ENCODE measurements at places on chromosomes 3 and 15.
A peak's percentile ranks its signal among the peaks of the same experiment; 100 is the strongest.

- DNase-seq = no peak
These were observed 31.4 kb downstream of the TUBGCP4 start for GRCh38 chr15:43402255-43402654.

DNA sequence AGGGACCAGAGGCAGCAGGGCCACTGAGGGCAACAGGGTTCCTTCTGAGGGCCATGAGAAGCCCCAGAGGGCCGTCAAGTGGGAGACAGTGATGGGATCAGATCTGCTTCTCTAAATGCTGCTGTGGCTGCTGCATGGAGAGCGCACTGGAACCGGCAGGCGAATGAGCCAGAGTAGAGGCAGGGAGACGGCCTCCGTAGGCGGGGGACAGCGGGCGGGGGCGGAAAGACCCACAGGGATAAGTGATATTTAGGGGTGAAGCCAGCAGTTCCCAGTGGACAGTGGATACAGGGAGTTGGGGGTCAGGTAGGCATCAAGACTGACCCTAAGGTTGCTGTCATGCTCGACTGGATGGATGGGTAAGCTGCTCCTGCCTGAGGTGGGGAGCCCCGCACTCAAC, 45.0 kb downstream of the GLDN start:
- no peak for DNase-seq

DNA sequence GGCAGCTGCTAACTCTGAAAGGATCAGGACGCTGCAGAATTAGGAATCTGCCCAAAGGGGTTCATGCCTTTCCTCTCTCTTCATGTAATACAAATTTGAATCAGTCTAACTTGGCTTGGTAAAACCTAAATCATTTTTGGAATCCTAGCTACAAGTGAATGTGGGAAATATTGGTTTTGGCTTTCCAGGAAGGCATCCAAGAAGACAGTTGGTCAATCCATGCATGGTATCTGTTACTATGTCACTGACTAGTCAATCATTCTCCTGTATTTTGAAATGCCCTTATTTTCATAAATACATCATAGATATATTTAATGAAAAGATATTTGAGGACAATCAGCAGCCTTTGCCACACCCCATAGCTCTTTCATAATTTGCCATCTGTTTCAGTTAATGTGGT, 7.5 kb upstream of the PLS1 start:
- no peak for DNase-seq

- DNase-seq = no peak
These were observed 853 bp downstream of the TEX264 start for GRCh38 chr3:51671734-51672475.

DNA sequence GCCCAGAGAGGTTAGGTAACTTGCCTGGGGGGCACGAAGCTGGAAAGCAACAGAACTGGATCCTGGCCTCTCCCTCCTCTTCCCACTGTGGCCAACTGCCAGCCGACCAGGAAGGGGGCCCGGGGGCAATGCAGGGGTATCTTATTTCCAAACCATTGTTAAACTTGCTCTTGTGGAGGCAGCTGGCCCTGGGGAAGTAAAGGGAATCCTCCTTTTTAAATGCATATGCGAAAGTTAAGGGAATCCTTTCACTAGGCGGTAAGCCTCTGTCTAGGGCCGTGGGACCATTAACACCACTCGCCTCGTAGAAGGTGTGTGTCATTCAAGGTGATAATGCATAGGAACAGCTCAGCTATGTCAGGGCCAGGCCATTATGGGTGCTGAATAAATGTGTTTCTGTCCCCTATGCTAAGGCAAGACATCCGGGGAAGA, 68.6 kb downstream of the ST6GAL1 start:
- DNase-seq = no peak

DNA sequence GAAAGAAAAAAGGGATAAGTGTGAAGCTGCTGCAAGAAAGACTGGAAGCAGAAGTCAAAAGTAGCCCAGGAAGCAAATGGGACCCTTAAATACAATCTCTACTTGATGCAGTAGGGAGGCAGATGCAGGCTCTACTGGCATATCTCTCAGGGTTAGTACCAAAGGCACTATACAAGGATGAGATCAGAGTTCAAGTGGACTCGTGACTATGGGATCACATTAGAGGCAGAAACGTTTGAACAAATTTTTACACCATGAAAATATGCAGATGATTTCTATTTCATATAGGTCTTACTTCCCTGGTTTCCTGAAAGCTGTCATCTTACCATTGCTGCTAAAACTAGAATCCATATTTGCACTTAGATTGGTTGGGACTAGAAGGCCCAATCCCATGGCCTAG, 27.7 kb upstream of the ANXA2 start:
- DNase-seq = no peak

GRCh38 chr15:65401611-65402240, 21.0 kb downstream of the IGDCC4 start:
- no peak for DNase-seq

GRCh38 chr3:185758912-185759311, 65.9 kb downstream of the IGF2BP2 start:
- no peak for DNase-seq

DNA sequence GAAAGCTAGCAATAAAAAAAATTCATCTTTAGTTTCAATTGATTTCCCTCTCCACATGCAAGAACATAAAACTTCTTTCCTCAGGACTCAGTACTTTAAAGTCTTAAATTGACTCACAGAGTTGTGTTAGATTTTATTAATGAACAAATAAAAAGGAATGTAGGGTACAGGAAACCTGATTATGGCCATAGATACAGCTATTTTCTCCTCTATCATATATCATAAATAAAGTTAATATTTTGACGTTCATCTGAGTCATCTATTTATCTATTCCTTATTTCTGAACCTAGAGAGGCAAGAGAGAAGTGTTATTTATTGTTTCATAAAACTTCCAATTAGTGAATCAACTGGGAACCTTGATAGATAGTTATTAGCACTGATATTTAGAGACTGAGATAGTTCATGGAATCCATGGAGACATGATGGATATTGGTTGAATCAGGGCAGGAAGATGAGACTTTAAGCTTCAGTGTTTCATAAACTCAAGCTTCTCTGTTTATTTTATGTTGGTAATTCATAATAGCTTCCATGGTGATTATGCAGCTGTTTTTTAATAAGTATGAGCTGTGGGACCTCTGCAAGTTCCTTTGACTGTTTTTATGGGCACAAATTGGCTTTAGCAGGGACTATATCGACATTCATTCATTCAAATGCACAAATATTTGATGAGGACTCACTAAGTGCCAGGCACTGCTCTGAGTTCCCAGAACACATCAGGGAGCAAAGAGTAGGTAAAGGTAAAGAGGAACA, 143.5 kb upstream of the TGFBR2 start:
- DNase-seq = no peak

DNA sequence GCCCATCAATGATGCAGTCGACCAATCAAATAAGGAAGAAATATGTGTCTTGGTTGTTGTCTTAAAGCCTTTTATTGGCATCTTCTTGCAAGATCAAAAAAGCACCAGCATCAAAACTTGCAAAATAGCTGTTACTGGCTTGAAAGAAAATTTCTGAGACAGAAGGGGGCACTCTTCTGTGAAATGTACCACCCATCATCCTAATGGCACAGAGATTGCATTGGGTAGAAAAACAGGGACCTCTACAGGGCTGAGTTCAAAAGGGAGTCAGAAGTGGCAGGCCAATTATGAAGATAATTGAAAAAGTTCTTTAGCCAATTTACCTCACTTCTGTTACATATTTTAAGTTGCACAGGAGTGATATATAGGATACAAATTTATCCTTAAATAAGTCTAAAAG, 122.3 kb upstream of the GPR149 start:
- no peak for DNase-seq

- no peak for DNase-seq
These were observed 21.2 kb downstream of the CMTM7 start for GRCh38 chr3:32412887-32413286.

GRCh38 chr3:63849175-63849574, 14.4 kb downstream of the THOC7 start:
- DNase-seq = no peak

- no peak for DNase-seq
These were observed 199.7 kb upstream of the LRTM1 start for GRCh38 chr3:55127565-55127964.

DNA sequence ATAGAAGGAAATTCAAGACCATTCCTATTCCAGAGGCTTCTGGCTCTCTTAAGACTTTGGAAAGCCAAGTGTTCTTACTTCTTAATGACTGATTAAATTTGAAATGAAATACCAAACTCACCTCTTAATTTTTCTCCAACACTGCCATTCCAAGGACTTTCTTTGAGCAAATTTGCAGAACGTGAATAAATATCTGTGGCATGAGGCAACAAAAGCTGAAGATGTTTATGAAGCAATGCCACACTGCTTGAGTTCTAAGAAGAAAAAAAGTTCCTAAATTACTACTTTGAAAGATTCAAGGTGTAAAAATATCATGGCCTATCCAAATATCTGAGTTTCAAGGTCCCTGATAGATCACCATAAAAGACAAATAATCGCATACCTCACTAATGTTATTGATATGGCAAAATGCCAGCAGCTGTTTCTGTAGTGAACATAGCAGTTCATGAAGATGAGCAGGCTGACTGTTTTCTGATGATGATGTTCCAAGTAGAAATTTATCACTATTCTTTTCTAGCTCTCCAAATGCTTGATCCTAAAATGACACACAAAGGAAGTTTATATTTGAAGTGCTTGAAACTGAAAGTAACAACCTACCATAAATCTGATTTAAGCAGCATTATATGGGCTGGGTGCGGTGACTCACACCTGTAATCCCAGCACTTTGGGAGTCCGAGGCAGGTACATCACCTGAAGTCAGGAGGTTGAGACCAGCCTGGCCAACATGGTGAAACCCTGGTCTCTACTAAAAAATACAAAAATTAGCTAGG, 104.4 kb downstream of the HERC1 start:
- no peak for DNase-seq

- no peak for DNase-seq
These were observed 50.1 kb downstream of the LYSMD4 start for GRCh38 chr15:99683000-99683670.

DNA sequence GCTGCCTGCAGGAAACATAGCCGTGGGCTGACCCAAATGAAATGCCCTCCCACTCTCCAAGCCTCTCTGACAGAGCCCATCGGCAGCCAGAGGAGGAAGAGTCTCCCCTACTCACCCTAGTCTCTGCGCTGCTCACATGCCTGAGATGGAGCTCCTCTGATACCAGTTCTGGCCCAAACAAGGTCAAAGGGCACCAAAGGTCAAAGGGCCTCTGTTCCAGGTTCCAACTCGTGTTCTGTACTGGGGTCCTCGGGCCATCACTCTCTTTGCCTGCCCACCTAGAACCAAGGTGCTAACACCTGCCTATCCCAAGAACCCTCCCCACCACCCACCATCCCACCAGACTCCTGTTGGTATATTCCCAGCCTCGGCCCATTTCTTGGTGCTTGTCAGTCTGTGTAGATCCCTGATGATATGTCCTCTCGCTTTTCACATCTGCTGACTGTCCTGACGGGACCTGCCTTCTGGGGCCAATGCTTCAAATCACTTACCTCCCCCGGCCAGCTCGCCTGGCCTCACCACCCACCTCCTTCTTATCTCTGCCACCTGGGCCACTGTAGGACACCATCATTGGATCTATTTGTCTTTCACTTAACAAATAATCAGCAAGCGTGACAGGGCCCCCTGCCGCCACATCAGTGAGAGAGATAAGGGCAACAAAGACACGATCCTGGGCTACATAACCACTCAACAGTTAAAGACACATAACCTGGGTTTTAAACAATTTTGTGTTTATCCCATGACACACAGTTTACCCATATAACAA, 90.4 kb downstream of the SRGAP3 start:
- DNase-seq = no peak

GRCh38 chr15:91611561-91612323, 241.8 kb upstream of the SLCO3A1 start:
- peak; percentile 37 for DNase-seq

DNA sequence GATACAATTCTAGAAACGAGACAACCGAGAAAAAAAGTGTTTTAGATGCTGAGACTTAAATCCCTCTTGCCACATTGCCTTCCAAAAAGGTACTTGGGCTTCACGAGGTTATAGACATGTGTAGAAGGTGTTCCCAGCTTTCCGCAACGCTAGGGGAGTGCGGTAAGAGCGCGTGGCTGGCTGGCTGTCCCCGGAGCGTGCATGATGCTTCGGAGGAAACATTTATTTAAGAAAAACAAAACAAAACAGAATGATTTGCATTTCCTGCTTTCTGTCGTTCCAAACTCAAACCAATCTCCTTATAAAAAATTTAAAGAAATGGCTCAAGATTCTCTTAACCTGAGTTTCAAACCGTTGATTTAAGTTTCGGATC, 841 bp downstream of the SLC6A20 start:
- peak; percentile 62 for DNase-seq

GRCh38 chr3:126984391-126985131, 1.6 kb downstream of the PLXNA1 start:
- DNase-seq = peak; percentile 20

- no peak for DNase-seq
These were observed 8.4 kb downstream of the TMEM43 start for GRCh38 chr3:14133188-14133800.

DNA sequence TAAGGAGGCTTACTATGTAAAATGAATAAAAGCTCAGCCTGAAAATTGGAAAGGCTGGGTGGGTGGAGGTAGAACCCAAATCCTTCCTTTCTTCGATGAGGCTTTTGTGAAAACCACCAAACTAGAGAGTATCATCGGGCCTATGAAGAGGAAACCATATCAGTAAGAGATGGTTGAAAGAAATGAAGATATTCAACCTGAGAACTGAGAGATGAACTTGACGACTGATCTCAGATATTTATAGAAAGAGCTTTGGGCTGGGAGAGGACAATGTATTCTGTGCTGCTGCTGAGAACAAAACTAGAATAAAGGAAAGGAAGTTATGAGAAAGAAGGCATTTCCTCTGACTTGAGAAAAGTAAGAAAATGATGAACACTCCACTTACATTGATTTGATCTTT, 236.6 kb downstream of the KCNH8 start:
- DNase-seq = no peak

- DNase-seq = no peak
These were observed 23.9 kb downstream of the LINGO1 start for GRCh38 chr15:77608774-77609173.

DNA sequence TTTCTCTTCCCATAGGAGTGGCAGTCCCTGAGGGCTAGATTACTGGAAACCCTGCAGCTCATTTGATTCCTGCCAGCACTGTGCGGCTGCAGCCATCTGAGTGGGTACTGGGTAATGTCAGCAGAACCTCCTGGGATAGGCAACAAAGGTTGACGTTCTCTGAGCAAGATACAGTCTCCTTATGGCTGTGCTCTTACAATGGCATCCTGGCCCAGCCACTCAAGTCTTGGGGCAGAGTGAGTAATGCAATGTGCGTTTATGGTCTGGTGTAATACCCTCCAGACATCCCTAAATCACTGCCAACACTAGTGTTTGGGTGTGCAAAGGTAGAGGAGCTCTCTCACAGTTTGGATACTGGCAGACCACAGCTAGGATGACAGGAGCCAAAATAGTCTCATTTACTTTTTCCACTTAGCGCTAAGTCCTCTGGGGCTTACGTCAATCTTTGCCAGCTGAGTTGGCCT, 775.8 kb downstream of the ZNF385D start:
- DNase-seq = no peak

- no peak for DNase-seq
These were observed 236.8 kb downstream of the CACNA2D3 start for GRCh38 chr3:54358969-54359694.

GRCh38 chr3:155086051-155086450, 5.9 kb downstream of the MME start:
- no peak for DNase-seq

- no peak for DNase-seq
These were observed 32.6 kb upstream of the NOX5 start for GRCh38 chr15:68981941-68982340.
